ENCODE measurements at places on chromosomes 3 and 15. TPM values are rescaled to one million over a fixed set of nuclear protein-coding genes. Genes with fewer than 3 reads are reported as not detected.

HGD gene
- 3.4 TPM for total RNA-seq

MCTP2 gene
- 19.6 TPM for total RNA-seq

TP63 gene
- total RNA-seq: 0.76 TPM

PLD1 gene
- total RNA-seq: 10.6 TPM

PPP1R14D gene
- total RNA-seq: not detected

VIPR1 gene
- 1.9 TPM for total RNA-seq

MYO9A gene
- 29.3 TPM for total RNA-seq

SLC25A38 gene
- total RNA-seq: 38.2 TPM

C3orf85 gene
- not detected for total RNA-seq

ISLR gene
- total RNA-seq: not detected

SLC28A1 gene
- not detected for total RNA-seq

DNAH12 gene
- not detected for total RNA-seq

FBXL2 gene
- total RNA-seq: 0.08 TPM

ERC2 gene
- not detected for total RNA-seq

RBMS3 gene
- 0.37 TPM for total RNA-seq

TJP1 gene
- not detected for total RNA-seq

CHRM5 gene
- total RNA-seq: not detected

PRR20G gene
- not detected for total RNA-seq

COLQ gene
- 6.1 TPM for total RNA-seq

MTMR10 gene
- 9.9 TPM for total RNA-seq

SLC9C1 gene
- not detected for total RNA-seq

KLHL25 gene
- 3.4 TPM for total RNA-seq

NAA50 gene
- total RNA-seq: 152 TPM

MUC20 gene
- 3.8 TPM for total RNA-seq

CRELD1 gene
- total RNA-seq: 14.2 TPM

OPA1 gene
- total RNA-seq: 112 TPM

IQCH gene
- total RNA-seq: 0.77 TPM

ADGRG7 gene
- not detected for total RNA-seq

All from activated T-helper 17 cell treated with anti-CD3 and anti-CD28 coated beads, Interleukin-2, amount 50 U/mL, for 72 hours (primary cell).